Stimulated activated naive CD8-positive, alpha-beta T cell treated with anti-CD3 and anti-CD28 coated beads, Interleukin-15, amount 100 ng/mL, for 72 hours (primary cell): ENCODE measurements at places on chromosomes 5 and 9.

DNA sequence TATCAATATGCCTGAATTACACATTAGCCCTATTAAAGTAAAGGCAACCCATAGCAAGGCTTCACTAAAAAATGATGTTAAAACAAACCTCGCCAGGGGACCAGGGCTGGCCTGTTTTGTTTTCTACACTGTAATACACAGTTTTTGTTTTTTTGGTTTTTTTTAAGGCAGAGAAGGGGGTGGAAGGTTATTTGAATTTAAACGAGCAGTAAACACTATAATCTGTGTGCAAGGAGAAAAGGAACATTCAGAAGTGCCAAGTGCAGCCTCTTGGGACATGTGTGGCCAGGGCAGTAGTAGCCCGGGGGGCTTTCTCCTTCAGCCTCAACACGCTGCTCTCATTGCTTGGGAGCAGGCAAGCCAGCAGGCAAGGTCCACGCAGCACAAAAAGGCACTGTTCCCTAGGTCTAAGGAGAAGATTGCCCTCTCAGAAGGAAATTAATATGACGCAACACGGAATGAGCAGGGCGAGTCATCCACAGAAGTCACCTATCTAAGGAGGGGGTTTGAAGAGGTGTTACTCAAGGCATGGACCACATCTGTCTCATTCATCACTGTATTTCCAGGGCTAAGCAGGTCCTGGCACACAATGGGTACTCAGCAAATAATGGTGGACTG, 16.2 kb downstream of the SIL1 start:
- DNase-seq, result no peak

DNA sequence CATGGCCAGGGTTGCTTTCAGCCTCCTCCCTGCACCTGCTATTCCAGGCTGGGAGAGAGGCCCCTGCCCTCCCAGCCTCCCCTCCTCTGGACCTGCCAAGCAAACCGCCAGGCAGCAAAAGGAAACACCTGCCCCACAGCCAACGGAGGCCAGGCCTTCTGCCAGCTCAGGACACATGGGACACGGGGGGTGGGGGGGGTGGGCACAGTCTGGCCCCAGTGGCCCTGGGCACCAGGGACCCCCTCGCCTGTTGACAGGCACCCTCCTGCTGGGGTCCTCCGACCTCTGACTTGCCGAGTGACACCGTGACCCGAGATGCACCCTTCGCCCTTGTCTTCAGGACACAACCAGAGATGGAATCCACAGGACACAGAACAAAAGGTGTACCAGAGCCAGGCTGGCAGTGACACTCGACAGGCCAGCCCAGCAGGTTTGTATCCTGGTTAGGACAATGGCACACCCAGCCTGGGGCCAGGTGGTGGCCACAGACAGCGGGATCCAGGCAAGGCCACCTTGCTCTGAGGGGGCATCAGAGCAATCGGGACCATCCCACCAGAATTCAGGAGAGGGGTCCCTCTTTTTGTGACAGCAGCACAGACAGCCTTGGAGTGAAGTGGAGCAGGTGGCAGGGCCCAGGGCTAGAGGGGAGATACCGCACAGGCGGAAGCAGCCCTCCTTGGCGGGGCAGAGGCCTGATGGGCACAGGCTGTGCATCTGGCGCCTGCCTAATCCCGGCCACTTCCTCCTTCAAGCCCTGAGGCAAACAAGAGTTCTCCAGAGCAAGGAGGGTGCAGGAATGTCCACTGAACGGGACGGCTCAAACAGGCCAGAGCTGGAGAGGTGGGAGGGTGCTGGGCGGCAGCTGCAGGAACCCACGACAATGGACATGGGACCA, 1.3 kb upstream of the TMEM210 start:
- no peak for DNase-seq

DNA sequence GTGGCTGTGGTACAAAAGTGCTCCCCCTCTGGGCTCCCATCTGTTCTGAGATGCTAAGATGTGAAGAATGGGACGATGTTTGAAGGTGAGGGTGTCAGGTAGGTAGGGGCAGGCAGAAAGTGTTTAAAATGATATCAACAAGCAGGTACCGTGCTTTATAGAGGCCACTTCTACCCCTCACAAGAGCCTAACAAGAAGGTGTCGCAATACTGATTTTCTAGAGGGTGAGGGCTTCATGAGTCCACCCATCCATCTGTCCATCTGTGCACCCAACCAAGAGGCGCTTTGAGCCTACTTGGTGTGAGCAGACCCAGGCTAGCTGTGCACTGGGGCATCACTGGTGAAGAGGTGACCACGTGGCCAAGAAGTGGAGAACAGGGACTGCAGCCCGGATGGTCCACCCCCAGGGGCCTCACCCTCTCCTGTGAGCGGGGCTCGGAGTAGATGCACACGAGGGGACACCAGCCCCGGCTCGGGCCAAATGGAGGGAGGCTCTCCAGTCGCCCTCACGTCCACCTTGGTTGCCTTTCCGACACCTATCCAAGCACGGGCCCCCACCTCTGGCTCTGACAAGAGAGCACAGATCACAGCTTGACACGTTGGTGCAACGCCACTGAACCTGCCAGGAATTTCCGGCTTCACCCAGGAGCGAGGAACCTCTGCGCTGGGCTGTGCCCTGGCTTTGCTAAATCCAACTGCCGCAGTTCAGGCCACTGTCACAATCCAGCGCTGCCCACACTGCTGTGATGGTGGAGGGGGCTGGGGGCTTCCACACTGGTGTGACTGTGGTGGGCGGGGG, 34.5 kb downstream of the CRB2 start:
- no peak for DNase-seq

DNA sequence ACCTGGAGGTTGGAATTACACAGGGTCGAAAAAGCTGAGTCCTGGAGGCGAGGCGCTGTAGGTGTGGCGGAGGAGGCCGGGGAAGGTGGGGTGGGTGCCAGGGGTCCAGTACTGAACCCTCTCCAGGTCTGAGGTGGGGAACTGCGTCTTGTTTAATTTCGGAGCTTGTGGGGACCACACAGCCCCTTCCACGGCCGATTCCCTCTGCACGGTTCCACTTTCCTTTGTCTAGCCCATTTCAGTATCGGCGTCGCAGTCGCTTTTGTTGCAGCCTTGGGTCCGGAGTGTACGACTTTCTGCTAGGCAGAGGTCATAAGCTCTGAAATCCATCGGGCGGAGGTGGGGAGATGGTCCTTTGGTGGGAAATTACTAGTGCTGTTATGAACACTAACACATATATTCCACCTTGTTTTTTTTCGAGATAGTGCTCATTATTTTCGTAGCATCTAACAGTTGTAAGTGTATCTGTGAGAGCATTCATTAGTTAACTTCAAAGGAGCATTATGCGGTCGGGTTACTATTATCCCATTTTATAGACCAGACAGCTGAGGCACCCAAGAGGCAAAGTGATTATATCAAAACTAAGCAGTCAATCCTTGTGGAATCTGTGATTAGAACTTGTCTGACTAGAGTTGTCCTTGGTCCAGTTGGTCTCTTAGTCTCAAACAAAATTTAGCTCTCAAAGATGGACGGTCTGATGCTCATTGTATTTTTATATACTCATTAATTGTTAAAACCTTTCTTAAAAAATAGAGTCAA, 737 bp downstream of the RNF180 start:
- no peak for DNase-seq

GRCh38 chr5:133811168-133811567, 157.3 kb downstream of the C5orf15 start:
- DNase-seq, result no peak

DNA sequence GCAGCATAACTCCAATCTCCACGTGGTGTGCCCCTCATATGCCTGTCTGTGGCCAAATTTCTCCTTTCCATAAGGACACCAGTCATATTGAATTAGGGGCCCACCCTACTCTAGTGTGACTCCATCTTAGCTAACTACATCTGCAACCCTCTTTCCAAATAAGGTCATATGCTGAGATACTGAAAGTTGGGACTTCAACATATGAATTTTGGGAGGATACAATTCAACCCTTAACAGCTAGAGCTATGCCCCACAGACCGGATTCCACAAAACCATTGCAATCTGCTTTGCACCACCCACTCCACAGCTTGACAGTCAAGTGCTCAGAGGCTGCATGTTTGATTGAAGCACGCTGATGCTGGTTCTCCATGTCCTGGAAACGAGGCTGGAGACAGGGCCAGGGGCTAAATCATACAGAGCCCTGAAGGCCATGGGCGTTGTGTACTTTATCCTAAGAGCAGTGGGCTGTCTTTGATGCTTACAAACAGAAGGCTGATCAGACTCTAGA, 122.8 kb downstream of the MTX3 start:
- DNase-seq, result no peak

DNA sequence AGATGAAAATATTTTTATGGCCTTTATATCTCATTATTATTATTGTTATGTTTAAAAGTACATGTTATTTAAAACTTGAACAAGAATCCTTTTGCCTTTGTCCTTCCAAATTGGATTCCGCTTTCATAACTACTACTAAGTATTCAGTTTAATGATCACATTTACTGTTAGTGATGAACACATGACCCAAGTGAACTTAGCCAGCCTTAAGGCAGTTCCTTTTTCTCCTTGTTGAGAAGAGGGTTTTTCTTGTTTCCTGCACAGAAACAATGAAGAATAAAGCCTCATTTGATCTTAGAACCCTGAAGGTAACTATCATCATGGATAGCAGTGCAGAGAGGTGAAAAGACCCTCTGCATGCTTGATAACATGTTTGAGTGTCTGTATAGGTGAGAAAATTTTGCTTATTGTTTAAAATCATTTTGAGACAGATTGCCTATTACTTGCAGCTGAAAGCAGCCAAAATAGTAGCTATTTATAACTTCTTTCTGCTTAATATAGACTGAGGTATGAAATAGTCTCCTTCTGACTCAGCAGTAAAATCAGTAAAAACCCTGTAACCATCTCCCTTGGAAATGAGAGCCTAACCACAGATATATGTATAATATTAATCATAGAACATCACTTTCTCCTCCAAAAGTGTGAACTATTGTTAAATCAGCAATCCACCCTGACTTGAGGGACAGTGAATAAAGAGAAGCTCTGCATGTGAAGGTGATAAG, 266.2 kb downstream of the SPATA31D1 start:
- no peak for DNase-seq

DNA sequence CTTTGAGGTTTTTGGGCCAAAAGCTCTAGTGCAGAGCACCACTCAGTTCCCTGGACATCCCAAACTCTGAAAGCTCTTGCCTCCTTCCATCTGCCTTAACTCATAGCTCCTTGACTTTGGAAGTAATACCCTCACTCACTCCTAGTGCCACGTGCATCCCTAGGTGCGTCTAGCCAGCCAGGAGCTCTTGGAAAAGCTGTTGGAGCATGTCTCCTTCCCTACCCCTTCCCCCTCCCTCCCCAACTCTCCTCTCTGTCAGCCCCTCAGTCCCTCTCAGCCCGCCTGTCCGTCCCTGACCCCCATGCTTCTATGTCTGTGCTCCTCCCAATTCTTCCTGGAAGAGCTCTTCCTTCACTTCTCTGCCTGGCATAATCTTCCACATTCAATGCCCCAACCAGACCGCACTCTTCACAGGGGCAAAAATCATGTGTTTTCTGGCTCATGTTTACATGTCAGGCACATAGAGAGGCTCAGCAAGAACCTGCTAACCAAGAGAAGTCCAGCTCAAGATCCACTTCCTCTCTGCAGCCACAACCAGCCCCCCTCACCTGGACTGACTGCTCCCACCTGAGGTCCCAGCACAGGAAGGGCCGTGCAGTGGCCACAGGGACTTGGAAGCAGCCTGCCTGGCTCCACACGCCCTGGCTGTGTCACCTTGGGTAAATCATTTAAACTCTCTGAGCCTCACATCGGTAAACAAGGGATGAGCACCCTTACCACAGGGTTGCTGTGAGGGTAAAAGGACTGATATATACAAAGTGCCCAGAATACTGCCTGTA, 58.4 kb downstream of the WHRN start:
- no peak for DNase-seq

GRCh38 chr5:10277773-10278630, 27.9 kb downstream of the CCT5 start:
- no peak for DNase-seq

- DNase-seq, result no peak
Observed at GRCh38 chr5:157371655-157372471, 88.2 kb upstream of the NIPAL4 start.

- no peak for DNase-seq
Observed at GRCh38 chr9:132012704-132013357, 66.8 kb downstream of the MED27 start.

DNA sequence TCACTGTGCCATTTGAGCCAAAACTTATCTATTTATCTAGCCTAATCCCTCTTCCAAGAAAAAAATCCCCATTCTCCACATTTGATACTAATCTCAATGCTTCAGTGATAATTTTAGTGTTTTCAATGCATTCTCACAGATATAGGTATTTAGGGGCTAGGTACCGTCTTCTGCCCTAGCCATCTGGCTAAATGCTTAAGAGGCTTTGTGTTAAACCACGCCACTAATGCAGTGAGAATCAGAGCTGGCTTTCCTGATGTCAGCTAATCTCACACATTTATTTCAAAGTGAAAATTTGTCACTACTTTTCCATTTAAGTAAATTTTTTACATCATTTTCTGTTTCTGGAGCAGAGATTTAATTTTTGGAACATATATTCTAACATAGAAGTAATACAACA, 479.7 kb downstream of the MAN2A1 start:
- DNase-seq, result no peak

DNA sequence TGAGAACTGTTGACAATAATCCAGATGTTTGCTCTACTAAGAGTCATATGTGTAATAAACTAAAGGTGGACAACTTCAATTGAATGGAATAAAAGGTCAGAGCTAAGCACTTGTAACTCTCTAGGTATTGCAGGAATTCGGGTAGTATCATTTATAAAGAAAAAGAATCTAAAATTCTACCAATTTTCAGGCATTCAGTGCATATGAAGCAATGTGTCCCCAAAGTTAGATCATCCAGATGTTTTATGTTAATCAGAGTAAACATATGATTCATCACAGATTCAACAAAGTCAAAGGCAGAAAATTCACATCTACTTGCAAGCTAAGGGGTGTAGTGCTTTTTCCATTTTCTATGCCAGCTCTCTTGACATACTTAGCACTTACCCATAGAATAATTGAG, 477.1 kb downstream of the PDE4D start:
- no peak for DNase-seq

GRCh38 chr9:34999576-34999975, 10.0 kb downstream of the DNAJB5 start:
- DNase-seq, result no peak

GRCh38 chr9:137114613-137115393, at the start of gene DPP7:
DPP7 (minus strand) TSS chr9:137114733; CDS start chr9:137114713, 20 bp downstream.
- DNase-seq, result peak; percentile 76

DNA sequence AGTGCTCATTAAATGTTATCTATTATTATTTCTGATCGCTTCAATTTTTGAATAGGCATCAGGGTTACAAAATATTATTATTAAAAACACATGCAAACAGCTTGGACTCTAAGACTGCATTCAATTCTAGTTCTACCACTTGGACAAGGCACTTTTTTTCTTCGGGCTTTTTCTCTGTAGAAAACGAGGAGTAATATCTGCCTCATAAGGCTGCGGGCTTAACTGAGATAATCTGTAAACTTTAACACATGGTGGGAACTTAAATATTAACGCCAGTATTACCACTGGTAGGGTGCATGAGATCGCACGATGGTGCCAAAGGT, 511 bp upstream of the SPDL1 start:
- no peak for DNase-seq
